H9 (cell line): ENCODE measurements at places on chromosomes 1 and 21.

GRCh38 chr1:42928859-42929258, 29.8 kb downstream of the SLC2A1 start:
- no peak overlapping the region for H3K4me3 ChIP-seq
- DNase-seq = no peak
- peaks cover 57% of the 10 kb centered on the region for H3K36me3 ChIP-seq
- no peak overlapping the region for H3K27ac ChIP-seq
- H3K4me1 ChIP-seq = no peaks in the 10 kb centered on the region; the same call in 1 of the 2 replicates

DNA sequence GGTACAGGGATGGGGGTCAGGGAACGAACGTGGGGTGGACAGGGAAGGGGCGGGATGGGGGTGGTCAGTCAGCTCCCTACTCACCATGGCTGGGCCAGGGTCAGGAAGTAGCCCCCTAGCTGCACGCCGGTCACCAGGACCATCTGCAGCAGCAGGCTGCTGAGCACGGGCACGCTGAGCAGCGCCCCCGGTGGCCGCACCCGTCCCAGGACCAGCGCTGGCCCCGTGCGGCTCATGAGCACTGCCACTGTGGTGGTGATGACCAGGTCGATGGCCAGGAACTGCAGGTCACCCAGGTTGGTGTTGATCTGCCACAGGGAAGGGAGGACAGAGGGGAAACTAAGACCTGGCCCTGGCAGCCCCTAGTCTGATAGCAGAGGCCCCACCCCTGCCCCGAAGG, 6.5 kb upstream of the MFAP2 start:
- no peaks in the 10 kb centered on the region for H3K27me3 ChIP-seq
- H3K36me3 ChIP-seq = peaks cover 14% of the 10 kb centered on the region
- H3K4me3 ChIP-seq = no peak overlapping the region
- no peak overlapping the region for H3K27ac ChIP-seq
- H3K4me1 ChIP-seq = no peaks in the 10 kb centered on the region

DNA sequence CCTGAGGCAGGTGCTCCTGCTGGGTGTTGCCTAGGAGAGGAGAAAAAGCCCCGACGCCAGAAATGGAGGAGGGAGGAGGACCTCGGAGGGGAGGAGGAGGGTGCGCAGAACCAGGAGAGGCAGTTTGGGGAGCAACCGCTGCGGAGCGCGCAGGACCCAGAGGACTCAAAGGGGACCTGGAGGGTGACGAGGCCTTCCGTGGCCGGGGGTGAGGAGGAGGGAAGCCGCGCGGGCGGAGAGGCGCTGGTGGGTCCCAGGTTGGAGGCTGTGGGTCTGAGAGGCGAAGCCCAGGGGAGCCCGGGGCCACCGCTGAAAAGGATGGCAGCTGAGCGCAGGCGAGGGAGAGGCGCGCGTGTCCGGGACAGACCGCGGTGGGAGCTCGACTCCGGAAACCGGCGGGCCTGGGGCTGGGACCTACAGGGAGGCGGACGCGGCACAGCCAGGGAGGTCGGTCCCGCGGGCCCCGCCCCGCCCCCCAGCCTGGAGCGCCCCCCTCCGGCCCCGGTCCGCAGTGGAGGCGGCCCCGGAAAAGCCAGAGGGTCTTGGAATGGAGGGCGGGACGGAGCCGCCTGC, 15.1 kb downstream of the RNF223 start:
- DNase-seq = no peak
- peak overlapping the region; percentile 86 for H3K4me3 ChIP-seq
- H3K4me1 ChIP-seq = no peaks in the 10 kb centered on the region
- no peak overlapping the region for H3K27ac ChIP-seq

GRCh38 chr1:65044411-65044810, 78.1 kb upstream of the JAK1 start:
- H3K27ac ChIP-seq = no peak overlapping the region
- no peak overlapping the region for H3K4me3 ChIP-seq
- no peak for DNase-seq
- H3K4me1 ChIP-seq = no peaks in the 10 kb centered on the region

GRCh38 chr1:241997401-241997998, 1.4 kb downstream of the MAP1LC3C start:
- no peaks in the 10 kb centered on the region for H3K27me3 ChIP-seq
- H3K36me3 ChIP-seq = no peaks in the 10 kb centered on the region
- H3K4me1 ChIP-seq = peaks cover 4% of the 10 kb centered on the region; the same call in 1 of the 2 replicates
- no peak for DNase-seq
- no peak overlapping the region for H3K27ac ChIP-seq

DNA sequence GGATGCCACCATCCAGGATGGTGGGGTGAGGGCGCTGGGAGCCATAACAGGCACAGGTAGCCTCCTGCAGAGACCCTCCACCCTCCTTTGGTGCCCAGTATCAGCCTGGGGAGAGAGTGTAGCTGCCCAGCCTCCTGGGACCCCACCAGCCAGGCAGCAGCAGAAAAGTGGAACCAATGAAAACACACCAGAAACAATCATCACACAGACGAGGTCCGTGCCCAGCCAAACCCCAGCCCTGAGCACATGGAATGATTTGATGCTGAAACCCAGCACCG, 285.1 kb downstream of the PTPRU start:
- H3K4me1 ChIP-seq = no peaks in the 10 kb centered on the region
- peak; percentile 12 for DNase-seq
- H3K4me3 ChIP-seq = no peak overlapping the region

DNA sequence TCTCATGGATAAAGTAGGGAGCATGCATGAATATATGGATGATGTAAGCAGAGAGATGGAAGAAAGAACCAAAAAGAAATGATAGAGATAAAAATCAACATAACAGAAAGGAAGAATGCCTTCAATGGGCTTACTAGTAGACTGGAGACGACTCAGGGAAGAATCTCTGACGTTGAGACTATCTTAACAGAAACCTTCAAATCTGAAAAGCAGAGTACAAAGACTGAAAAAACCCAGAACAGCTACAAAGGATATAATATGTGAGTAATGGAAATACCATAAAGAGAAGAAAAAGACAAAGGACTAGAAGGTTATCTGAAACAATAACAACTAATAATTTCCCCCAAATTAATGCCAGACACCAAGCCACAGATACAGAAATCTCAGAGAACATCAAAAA, 18.3 kb upstream of the SELP start:
- no peak overlapping the region for H3K4me3 ChIP-seq
- no peak overlapping the region for H3K27ac ChIP-seq
- H3K4me1 ChIP-seq = no peaks in the 10 kb centered on the region
- H3K27me3 ChIP-seq = no peaks in the 10 kb centered on the region
- DNase-seq = no peak

- no peak for DNase-seq
- no peak overlapping the region for H3K27ac ChIP-seq
- H3K27me3 ChIP-seq = no peaks in the 10 kb centered on the region
- no peak overlapping the region for H3K4me3 ChIP-seq
These were observed 95.6 kb upstream of the TSPAN2 start for GRCh38 chr1:115184951-115185331.

DNA sequence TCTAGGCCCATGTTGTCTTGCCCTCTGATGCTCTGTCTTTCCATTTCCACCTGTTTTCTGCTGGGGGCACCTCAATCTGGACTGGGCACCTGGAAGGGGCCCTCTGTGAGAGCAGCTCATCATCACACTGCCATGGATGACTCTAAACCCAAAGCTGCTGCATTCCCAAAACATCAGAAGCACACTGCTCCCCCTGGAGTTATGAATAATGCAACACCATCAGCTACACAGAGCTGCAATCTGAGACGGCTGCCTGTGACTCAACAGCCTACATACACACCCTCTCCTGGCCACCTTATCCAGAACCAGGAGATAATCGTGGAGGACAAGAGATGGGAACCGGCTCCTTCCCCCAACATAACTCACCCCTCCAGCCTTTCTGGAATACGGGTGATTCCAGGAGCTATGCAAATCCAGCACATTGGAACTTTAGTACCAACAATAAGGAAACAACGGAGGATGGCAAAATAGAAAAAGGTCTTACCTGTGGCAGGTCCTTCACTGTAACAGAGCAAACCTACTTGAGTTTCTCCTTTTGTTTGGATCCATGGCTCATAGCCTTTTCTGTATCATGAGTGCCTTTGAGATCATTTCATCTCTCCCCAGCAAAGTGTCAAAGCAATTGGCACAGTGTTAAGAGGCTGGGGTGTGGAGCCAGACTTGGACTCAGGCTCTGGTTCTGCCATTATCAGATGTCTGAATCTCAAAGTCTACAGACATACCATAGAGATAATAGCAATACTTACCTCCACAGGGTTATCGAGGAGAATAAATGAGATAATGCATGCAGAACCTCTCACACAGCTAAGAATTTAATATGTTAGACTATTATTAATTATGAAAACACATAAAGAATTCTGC, 29.3 kb downstream of the AK2 start:
- DNase-seq = no peak
- peaks cover 19% of the 10 kb centered on the region; the same call in 2 of the 3 replicates for H3K36me3 ChIP-seq
- H3K4me3 ChIP-seq = no peak overlapping the region
- H3K4me1 ChIP-seq = no peaks in the 10 kb centered on the region
- no peaks in the 10 kb centered on the region for H3K27me3 ChIP-seq

- H3K4me1 ChIP-seq = no peaks in the 10 kb centered on the region
- no peak for DNase-seq
- no peaks in the 10 kb centered on the region for H3K27me3 ChIP-seq
These were observed 227.6 kb downstream of the LMO4 start for GRCh38 chr1:87556326-87556725.

DNA sequence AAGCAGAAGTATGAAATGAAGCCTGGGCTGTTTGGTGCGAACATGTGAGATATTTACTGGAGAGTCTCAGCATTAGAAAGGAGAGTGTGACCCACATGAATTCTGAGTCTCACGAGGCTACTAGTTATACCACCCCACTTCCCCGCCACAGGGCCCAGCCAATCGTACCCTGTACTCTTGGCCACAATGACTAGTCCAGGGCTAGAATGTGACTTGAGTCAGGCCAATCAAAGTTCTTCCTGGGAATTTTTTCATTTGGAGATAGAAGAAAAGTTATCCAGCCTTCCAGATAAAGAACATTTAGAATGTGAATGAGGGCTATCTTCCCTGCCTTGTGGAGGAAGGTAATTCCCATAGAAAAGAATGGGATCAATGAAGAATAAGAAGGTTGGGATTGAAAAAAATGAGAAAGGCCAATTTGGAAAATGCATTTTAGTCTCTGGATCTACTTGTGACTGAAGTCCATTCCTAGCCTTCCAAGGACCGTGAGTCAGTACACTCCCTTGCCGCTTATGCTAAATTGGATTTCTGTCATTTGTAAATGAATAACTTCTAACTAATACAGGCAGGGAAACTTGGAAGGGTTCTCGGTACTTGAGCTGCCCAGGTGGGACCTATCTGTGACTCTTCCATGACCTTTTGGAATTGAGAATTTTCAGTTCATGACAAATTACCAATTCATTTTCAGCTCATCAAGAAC, 12.3 kb upstream of the RIMKLA start:
- DNase-seq = no peak
- H3K4me3 ChIP-seq = no peak overlapping the region
- no peaks in the 10 kb centered on the region for H3K27me3 ChIP-seq
- no peaks in the 10 kb centered on the region for H3K4me1 ChIP-seq

GRCh38 chr1:227732586-227733308, 2.4 kb downstream of the JMJD4 start:
- H3K4me1 ChIP-seq = peaks cover 5% of the 10 kb centered on the region; the same call in 1 of the 2 replicates
- DNase-seq = peak; percentile 13
- H3K4me3 ChIP-seq = peak overlapping the region; percentile 64; the same call in 2 of the 3 replicates
- peaks cover 17% of the 10 kb centered on the region for H3K36me3 ChIP-seq

DNA sequence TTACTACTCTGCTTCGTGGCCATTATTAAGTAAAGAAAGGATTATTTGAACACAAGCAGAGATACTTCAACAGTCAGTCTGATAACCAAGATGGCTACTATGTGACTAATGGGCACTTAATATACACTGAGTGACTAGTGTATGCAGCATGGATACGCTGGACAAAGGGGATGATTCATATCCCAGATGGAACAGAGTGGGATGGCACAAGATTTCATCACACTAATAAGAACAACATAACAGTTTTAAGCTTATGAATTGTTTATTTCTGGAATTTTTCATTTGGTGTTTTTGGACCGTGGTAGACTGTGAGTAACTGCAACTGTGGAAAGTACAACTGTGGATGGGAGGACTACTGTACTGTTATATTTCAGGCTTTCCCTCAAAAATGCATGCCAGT, 9.4 kb downstream of the ZCCHC17 start:
- H3K27me3 ChIP-seq = no peaks in the 10 kb centered on the region
- DNase-seq = no peak
- H3K36me3 ChIP-seq = peaks cover 10% of the 10 kb centered on the region
- no peak overlapping the region for H3K4me3 ChIP-seq
- no peaks in the 10 kb centered on the region; the same call in 1 of the 2 replicates for H3K4me1 ChIP-seq
- no peak overlapping the region for H3K27ac ChIP-seq

DNA sequence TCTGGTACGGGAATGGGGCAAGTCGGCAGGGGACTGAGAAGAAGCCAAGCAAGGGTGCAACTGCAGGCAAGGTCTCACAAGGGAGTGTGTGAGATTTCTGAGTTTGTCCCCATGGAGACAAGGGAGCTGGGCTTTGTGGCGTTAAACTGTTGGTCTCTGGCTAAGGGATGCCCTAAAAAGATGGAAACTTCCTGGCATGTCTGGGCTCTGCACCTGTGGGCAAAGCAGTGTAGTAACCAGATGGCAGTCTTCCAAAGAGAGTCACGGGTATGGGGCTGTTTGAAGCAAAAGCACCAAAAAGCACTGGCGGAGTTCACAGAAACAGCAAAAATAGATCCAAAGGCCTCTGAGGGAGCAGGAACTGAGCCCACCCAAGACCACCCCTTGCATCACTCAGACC, 104.8 kb upstream of the SLC44A3 start:
- H3K27me3 ChIP-seq = no peaks in the 10 kb centered on the region
- no peaks in the 10 kb centered on the region; the same call in 2 of the 3 replicates for H3K36me3 ChIP-seq
- no peak overlapping the region for H3K4me3 ChIP-seq
- no peak for DNase-seq
- no peak overlapping the region for H3K27ac ChIP-seq

GRCh38 chr1:17755120-17755519, at the start of gene ACTL8:
ACTL8 (plus strand) TSS chr1:17755333; CDS start chr1:17823009, 67,676 bp downstream.
- no peak within 1 kb of the TSS for H3K27ac ChIP-seq
- DNase-seq = no peak
- H3K4me1 ChIP-seq = no peaks in the 10 kb centered on the region
- H3K27me3 ChIP-seq = no peaks in the 10 kb centered on the region
